ENCODE measurements at places on chromosomes 13 and 19.

DNA sequence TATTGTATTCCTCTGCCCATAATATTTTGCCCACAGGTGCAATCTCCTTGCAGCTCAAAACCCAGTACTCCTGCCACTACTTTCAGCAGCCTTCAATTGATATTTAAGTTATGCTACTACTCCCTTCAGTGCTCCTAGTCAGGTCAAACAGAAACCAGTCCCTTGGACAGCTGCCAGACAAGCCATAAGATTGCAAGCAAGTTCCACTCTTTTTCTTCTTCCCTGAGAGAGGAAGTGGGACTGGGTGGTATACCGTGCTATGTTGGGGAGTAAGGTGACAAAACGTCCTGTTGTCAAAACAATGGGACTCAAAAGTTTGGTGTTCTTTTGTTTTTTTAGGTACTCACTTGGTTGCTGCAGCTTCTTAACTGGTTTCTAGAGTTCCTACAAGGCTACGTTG is 63.1 kb upstream of the FRY start:
- no peak for DNase-seq

- no peak for DNase-seq
These were observed 2700.2 kb downstream of the PCDH9 start for GRCh38 chr13:64529874-64530485.

DNA sequence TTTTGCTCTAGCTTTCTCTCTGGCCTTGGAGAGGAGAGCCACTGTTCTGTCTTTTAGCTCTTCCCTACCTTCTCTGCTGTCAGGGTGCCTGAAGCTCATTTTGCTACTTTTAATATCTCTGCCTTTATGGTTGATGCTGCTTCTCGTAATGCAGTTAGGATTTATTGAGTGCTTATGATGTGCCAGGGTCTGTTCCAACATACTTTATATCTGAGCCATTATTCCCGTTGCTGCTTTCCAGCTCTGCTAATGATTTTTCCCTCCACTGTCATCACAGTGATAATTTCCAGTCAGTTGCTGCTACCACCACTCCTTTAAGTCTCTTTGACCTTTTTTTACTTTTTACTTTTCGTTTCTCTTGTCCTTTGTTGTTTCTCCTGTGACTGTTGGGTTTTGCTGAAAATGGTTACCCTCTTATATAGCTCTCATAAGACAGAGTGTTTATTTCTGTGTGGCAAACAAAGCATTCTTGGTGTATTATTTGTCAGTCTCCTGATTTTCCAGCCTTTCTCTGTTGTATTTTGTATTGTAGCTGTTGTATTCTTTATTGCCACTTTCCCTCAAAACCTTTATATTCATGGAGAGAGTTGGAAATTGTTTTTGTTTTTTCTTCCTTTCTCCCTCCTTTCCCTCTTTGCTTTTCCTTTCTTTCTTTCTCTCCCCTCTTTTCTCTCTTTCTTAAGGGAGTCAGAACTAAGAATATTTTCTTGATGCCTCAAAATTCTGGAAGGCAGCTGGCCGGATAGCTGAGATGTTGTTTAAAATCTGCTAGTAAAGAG is 37.4 kb downstream of the COG6 start:
- DNase-seq = no peak

- no peak for DNase-seq
These were observed 20.3 kb downstream of the RFX1 start for GRCh38 chr19:13985771-13986347.

GRCh38 chr13:99404005-99404755 is 97.0 kb upstream of the GPR183 start:
- DNase-seq = no peak

DNA sequence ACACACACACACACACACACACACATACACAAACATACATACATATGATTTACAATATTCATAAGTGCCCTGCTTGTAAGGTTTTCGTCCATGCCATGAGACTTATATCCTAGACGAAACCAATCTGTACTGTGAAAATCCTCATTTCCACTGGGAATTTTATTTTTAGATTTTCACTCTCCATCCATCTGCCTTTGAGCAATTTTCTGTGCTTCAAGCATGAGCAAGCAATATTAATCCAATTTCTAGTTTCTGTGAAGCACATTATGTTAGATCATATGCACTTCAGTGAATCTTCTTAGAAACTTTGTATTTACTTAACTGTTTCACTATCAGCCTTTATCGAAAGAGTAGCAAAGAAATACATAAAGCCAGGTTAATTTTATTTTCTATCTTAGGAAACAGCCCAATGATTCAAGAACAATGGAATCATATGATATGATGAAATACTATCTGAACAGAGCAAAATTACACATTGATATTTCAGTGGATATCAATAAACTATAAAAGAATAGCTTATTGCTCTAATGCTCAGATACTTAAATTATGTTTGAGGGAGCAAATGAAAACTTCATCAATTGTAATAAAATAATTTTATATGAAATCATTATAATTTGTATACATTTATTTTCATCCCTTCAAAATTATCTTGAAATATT is 1100.7 kb upstream of the MIR17HG start:
- DNase-seq = no peak

- peak; percentile 47 for DNase-seq
These were observed 23.5 kb downstream of the COL5A3 start for GRCh38 chr19:9986787-9987281.

GRCh38 chr19:15260939-15261338 is 28.7 kb upstream of the EPHX3 start:
- DNase-seq = no peak

GRCh38 chr19:18157465-18158063 is 4.6 kb downstream of the PIK3R2 start:
- no peak for DNase-seq

DNA sequence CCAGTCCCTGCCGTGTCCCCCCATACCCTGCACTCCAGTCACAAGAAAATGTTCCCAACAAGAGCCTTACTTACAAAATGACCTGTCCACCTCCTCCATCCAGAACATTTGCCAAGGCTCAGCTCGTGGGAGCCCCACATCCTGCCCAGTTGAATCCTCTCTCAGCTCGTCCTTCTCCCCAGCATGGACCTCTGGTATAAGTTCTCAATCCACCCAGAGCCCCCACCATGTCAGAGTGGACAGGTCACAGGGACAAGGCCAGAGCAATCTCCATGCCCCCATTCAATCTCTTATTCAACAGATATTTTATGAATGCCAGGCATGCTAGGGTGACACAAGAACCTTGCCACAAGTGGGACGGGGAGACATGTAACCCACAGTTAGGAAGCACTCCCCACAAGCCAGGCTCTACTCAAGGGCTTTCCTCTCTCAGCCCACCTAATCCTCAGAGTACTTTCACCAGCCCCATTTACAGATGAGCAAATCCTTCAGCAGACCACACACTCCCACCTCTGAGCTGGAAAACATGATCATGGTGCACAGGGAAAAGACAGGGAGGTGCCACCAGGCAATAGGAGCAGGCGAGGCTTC is 15.1 kb downstream of the DEDD2 start:
- DNase-seq = no peak

- no peak for DNase-seq
These were observed 1180.3 kb upstream of the PCDH20 start for GRCh38 chr13:62595976-62596375.

- DNase-seq = no peak
These were observed 116.6 kb upstream of the MCF2L start for GRCh38 chr13:112852392-112852791.

DNA sequence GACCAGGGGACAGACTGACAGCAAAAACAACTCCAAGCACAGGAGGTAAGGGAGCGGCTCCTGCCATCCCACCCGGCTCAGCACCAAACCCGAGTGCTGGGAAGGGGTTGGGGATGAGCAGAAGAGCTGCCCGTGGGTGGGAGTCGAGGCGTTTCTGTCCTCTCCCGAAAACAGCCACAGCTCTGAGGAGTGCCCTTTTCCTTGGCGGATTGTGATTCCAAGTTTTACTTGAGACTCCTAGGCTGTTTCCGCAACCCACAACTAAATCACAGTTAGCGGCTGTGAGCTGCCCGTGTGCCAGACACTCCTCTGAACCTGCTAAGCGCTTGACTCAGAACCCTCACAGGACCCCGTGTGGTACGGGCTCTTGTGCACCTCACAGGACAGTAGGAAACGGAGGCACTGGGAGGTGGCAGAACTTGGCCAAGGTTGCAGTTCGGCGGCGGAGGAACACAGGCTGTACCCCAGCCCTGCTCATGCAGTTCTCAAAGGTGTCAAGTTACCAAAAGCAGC is 21.4 kb downstream of the CFAP97D2 start:
- DNase-seq = no peak

DNA sequence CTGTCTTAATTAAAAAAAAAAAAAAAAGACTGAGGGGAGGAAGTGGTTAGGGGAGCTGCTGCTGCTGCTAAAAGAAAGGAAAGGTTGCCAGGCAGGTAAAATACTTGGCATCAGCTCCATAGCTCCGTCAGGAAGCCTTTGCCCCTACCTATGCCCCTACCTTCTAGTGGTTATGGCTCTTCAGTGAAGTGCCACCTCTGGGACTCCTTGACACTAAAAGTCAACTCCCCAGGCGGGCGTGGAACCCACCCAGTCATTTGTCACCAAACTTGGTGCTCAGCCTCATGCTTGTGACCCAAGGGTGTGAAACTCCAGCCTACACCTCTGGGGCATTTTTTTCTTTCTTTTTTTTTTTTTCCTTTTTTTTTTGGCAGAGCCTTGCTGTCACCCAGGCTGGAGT is 4.9 kb upstream of the NECTIN2 start:
- no peak for DNase-seq

- no peak for DNase-seq
These were observed 8.6 kb upstream of the CDC16 start for GRCh38 chr13:114226088-114226487.

DNA sequence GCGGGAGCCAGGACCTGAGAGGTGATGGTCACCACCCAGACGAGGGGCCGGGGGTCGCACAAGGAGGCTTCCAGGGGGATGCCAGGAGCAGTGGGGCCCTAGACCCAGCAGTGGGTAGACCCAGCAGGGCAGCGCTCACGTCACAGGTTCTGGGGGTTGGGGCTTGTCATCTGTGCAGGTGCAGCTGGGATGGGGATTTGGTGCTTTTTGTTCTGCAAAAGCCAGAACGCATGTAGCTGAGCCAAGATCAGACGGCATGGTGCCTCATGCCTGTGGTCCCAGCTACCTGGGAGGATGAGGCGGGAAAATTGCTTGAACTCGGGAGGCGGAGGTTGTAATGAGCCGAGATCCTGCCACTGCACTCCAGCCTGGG is 15.1 kb downstream of the CSNK1G2 start:
- DNase-seq = no peak

- no peak for DNase-seq
These were observed 541.6 kb downstream of the SUCLA2 start for GRCh38 chr13:47459512-47459911.

DNA sequence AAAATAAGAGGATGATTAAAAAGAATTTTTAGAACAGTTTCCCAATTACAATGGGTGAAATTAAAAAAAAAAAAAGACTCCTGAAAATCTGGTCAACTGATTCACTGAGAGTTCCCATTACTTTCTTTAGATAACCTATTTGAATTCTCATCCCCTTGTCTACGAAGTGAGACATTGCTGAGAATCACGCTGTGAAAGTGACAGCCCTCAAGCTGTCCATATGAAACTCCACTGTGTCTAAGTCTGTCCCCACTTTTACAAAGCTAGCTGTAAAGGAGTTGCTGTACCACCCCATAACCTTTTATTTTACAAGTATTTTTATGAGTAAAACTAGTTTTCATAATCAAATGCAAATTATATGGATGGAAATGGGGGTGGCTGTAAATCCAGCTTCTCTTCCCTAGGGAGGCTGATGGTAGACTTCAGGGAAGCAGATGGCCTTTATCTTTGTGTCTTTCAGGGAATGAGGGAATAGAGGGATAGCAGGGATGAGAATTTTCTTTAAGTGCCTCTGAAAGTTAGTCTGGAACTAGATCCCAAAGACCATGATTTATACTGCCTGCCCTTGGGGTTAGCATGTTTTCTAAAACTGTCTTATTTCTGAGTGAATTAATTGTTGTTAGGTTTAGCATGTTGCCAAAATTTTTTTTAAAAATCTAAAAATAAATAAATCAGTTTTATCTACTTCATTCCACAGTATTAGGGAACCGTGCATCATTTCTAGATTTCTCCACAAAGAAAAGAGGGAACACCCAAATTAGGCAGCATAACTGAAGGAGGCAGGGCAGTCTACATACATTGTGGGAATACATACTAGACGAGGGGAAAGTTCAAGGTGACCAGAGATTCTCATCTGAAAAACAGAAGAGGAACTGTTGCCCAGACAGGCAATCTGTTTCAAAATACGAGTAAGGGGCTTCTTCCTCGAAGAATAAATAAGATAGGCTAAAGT is 1219.1 kb downstream of the UQCRFS1 start:
- no peak for DNase-seq

- DNase-seq = no peak
These were observed 637 bp downstream of the RANBP3 start for GRCh38 chr19:5977222-5977784.

DNA sequence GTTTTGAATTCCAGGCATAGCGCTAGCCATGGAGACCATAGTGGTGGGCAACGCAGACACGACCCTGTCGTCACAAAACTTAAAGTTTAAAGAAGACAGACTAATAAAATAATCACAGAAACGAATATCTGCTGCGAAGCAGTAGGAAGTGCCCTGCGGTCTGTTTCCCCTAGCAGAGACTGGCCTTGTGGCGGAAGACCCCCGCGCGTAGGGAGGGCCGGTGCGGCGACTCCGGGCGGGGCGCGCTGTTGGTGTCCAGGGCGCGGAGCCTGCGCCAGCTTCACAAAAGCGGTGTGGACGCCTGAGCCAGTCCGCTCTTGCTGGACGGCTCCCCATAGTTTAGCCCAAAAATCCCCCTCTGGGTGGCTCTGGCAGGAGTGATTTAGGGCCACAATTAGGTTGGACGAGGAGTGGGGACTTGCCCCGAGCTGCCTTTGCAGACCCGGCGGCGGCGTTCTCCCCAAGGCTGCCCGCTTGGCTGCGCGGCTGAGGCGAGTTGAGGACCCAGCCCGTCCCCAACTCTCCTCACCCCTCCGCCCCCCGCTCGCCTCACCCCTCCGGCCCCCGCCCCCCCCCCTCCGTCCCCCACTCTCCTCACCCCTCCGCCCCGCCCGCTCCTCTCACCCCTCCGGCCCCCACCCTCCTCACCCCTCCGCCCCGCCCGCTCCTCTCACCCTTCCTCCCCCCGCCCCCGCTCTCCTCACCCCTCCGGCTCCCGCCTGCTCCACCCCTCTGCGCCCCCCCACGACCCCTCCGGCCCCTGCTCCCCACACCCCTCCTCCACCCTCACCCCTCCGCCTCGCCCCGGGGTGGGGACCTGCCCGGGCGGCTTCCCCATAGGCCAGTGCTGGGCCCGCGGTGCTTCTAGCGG is 14.2 kb upstream of the LATS2 start:
- no peak for DNase-seq

DNA sequence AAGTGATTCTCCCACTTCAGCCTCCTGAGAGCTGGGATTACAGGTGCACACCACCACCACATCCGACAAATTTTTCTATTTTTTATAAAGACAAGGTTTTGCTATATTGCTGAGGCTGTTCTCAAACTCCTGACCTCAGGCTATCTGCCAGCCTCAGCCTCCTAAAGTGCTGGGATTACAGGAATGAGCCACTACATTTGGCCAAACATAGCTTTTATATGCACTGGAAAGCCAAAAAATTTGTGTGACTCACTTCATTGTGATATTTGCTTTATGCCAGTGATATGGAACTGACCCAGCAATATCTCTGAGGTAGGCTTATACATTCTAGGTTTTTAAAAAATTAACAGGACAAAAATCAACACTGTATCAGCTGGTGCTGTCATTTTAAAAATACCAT is 26.8 kb upstream of the ACOD1 start:
- DNase-seq = no peak
